Fibroblast of gingiva (primary cell): ENCODE measurements at places on chromosomes 7 and 10.

- no peak for DNase-seq
Measured at GRCh38 chr7:67786021-67786420, 789.4 kb downstream of the TYW1 start.

DNA sequence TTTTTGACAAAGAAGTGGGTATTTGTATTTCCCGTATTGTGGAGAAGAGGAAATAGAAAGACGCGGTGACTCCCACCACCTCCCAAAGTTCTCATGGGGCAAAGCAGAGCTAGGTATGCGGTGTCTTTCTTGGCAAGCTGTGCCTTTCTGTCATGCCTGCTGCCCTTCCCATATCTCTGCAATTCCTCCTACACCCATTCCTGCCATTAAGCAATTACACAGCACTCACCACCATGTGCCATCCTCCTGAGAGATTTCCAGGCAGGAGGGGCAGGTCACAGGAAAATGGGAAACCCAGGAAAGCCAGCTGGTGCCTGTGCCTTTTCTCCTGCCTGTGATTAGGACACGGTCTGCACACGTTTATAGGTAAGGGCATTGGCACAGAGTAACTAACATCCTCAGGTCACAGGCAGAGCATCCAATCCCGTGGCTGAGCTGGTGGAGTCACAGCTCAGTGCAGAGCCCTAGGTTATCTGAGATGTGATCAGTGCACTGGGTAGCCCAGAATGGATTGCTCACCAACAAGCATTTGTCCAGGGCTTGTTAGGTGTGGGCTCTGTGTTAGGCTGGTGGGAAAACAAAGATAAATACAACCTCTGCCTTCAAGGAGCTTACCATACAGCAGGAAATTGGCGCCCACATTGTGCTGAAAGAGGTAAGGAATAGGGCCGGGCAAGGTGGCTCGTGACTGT, 9.4 kb upstream of the CRTAC1 start:
- DNase-seq, result no peak

- no peak for DNase-seq
Measured at GRCh38 chr7:33307205-33307604, 177.8 kb downstream of the BBS9 start.

DNA sequence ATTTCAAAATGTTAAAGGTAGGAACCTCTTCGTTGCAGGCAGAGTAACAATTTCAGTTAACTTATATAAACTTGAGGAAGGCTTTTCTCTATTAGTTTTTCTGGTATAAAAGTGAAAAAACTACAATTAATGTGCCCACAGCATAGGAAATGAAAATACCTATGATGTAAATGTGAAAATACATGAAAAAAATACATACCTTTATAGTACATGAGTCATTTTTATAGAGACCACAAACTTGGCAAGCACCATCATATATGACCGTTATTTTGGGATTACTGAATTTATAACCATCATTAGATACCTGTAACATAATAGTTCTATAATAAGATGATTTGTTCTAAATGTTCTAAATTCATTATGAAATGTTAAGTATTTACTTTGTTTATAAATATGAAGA, 42.7 kb downstream of the VWDE start:
- DNase-seq, result no peak

- peak; percentile 64 for DNase-seq
Measured at GRCh38 chr10:132526676-132527075, 10.9 kb upstream of the INPP5A start.

DNA sequence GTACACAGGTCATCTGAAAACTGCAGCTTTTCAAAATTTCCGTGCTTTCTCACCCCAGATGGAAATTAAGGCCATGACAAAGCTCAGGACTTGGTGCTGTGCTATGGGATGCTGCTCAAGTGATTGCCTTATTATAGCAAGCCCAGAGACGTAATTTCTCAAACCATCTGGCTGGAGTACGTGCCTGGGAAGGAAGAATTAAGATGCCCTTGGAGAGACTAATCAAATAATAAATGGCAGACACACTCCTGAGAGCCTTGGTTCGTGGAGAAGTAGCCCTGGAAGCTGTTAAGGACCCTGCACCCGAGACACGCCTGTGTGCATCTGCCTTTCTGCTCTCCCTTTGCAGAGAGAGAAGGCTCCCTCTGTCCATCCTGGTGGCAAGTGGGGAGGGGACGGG, 38.3 kb upstream of the PRLHR start:
- no peak for DNase-seq

GRCh38 chr10:74991435-74991834, 120.0 kb upstream of the SAMD8 start:
- DNase-seq, result no peak

DNA sequence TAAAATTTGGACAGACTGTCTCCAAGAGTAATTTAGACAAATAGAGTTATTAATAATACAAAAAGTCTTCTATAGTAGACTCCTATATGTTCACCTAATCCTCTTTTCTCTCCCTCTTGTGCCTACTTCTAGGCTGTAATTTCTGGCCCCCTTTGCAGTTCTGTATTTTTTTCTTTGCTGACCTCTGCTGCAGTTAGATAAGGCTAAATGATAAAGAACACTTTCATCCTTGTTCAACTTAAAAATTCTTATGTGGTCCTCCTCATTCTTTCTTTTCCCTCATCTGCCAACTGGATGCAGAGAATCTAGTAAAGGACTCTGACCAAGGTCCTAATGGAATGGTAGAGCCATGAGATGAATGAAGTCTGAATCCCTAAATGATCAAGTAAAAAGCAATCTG, 20.1 kb downstream of the GLCCI1 start:
- no peak for DNase-seq

DNA sequence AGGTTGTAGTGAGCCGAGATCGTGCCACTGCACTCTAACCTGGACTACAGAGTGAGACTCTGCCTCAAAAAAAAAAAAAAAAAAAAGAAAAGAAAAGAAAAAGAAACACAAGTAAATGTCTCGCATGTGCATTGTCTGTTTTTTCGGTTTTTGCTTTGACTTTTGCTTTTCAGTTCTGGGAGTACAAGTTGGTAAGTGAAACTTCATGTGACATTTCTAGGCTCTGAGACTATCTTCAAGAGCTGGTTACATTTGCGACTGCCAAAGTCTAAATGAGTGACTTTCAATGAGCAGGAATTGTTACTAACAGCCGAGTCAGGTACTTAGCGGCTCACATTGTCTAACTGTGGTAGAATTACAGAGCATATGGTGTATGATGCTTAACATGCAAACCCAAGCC, 107.0 kb upstream of the CELF2 start:
- DNase-seq, result no peak

- peak; percentile 26 for DNase-seq
Measured at GRCh38 chr7:37495574-37496184, 47.0 kb upstream of the ELMO1 start.

- no peak for DNase-seq
Measured at GRCh38 chr7:22192801-22193200, 164.2 kb downstream of the RAPGEF5 start.

- peak; percentile 15 for DNase-seq
Measured at GRCh38 chr7:30727061-30727945, 24.6 kb upstream of the INMT start.

GRCh38 chr10:93068411-93069244, 5.1 kb upstream of the CYP26A1 start:
- DNase-seq, result peak; percentile 29

DNA sequence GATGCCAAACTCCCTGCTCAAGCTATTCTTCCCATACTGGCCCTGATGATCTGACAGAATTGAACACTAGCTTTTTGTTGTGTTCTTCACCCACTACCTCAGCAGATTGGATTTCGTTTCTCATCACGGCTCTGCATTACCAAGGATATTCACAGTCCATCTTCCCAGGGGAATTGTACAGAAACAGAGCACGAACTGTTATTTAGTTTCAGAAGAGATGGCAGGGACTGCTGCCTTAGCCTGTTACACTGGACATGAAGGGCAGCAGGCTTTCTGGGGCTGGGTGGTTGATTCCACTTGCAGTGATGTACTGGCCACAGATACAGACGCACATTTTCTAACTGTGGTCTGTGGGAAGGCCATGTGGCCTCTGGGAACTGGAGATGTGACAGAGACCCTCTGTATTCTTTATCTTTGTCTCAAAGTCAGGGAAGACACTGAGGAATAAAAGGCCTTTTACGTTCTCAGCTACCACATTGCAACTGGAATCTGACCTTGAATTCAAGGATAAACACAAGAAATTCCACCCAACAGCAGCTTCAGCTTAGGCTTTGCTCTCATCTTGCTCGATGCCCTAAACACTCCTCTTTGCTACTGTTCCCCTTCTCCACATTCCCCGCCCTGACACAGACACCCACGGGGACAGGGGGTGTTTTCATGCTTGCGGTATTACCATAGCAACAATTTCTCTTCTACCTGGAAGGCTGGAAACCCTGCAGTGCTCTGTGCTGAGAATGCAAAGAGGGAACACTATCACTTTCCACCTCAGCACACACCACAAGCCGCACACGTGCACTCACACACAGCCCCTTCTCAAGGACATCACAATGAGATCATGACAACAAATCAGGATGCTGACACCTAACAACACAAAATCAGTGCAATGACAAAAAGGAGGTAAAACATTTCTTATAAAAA, 81.7 kb downstream of the RNF216 start:
- DNase-seq, result peak; percentile 45

DNA sequence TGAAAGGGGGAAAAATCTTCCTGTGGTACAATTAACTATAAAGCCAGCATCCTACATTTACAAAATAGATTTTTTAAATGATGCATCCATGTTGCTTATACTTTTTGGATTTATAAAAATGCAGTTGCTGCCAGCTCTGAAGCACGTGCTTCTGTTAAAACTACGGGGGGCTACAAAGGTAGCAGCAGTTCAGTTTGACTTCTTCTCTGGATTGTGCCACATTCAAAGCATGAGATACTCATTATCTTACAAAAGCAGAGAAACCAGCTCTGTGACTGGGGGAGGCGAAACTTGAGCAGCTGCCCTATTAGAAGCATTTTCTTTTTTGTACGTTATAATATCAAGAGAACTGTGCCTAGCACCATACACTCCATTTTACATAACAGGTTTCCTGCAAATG, 31.1 kb downstream of the NEUROD6 start:
- DNase-seq, result no peak

DNA sequence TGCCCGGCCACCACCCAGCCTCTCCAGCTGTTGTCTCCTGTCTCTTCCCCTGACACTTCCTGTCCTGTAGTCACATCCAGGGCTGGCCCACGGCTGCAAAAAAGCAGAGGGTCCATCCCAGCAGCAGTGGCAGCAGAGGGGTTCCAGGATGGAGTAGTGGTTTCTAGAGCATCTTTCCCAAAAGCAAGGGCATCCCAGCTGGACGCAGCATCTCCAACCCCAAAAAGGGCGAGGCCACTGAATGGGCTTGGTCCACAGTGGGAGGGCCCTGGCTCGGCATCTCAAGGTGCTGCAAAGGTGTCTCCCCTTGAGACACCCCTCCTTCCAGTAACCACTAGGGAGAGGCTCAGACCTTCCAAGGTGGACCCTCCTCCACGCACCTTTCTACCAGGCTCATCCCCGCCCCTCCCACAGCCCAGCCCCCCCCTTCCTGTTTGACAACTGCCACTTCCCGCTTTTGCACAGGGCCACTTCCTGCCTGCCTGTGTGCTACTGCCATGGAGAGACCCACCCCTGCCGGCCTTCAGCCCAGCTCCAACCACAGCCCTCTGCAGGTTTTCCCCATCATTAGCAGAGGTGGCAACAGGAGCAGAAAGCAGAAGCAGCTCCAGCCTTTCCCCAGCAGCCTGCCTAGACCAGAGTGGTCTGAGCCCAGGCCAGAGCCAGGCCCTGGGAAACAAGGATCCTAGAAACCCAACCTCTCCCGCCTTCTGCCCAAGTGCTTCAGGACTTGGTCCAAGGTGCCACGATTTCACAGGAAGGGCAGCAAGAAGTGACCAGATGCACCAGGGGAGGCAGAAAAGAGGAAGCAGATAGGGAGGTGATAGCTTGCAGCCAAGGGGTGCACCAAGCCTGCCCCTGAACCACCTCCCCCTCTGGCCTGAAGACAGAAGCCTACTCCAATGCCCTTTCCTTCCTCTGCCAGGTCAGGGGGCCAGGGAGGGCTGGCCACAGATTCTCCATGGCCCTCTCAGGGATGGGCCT, 8.6 kb downstream of the CAMK2G start:
- DNase-seq, result no peak

GRCh38 chr7:27185013-27185853, at the start of gene HOXA11:
Gene HOXA11 (minus strand): TSS chr7:27185232. CDS start chr7:27185144, 88 bp downstream.
- no peak for DNase-seq

- peak; percentile 62 for DNase-seq
Measured at GRCh38 chr10:33876584-33877400, 542.3 kb upstream of the NRP1 start.

DNA sequence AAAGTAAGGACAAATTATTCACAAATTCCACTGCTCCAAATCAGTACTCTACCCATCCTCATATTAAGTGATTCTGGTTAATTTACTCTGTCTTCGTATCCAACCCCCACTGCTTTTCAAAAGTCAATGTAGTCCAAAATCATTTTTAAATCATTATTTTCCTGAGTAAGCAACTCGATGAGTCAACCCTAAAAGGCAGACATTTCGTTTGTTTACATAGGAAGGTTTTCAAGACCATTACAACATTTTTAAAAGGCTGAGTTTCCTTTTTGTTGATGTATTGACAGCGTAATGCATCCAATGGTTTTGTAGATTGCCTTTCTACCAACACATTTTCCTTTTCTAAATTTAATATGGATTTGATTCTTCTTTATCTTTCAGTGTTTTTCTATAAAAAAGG, 523.0 kb upstream of the ANKRD30A start:
- peak; percentile 51 for DNase-seq

- no peak for DNase-seq
Measured at GRCh38 chr10:3009341-3009740, 58.0 kb upstream of the PFKP start.

- no peak for DNase-seq
Measured at GRCh38 chr10:132614431-132615340, 77.1 kb downstream of the INPP5A start.

DNA sequence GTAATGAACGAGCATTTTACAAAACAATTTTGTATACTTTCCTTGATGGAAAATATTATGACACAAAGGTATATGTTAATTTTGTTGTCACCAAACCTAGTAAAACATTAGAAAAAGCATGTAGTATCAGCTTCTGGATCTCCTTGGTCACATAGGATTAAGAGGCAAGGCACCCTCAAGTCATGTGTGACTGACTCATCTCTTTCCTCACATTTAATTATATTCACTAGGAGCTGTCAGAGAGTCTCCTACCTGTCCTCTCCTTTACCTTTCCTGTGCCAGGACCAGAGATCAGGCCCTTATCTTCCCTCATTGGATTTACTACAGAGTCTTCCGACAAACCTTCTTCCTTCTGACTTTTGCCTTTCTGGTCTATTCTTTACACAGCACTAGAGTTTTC, 111.3 kb upstream of the RPA3 start:
- no peak for DNase-seq

GRCh38 chr7:23721456-23721855, 11.4 kb downstream of the STK31 start:
- DNase-seq, result peak; percentile 4
